ENCODE measurements at places on chromosomes 4 and X.

DNA sequence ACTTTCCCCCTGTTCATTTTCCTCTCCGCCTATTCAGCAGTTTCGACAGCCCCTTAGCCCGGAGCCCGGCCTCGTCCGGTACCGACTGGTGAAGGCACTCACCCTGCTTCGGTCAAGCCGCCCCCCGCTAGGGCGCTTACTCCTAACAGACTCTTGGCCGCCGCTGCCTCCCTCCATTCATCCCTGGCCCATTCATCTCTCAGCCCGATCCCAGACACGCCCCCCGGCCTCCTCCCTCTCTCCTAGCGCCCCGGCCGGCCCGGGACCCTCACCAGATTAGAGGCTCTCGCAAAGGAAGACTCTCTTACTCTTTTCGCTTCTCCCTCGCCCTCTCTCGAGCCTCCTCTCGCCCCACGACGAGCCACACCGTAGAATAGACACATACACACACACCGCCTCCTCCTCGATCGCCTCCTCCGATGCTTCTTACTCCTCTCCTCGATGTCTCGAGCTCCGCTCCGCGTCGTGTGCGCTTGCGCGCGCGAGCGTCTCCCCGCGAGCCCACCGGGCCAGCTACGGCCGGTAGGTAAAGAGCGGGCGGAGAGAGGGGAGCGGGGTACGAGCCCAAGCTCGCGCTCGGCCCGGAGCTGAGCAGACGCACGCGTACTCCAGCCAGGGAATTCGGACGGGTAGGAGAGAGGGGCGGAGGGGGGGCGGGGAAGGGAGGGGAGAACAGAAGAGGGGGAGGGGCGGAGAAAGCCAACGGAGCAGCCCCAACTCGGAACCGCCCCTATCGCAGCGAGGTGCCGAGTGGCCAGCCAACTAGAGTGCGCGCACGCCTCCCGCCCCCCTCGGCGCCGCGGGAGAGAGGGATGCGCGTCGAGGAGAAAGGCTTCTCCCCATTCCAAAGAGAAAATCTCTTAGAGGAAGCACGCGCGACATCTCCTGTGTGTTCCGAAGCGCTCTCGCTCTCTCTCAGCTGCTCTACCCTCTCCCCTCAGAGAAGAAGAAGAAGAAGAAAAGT, at the start of gene WNK3:
WNK3 (minus strand) TSS at position 633 of the 964 bp plus-strand sequence.
- DNase-seq = peak; percentile 72

- peak; percentile 56 for DNase-seq
Observed at GRCh38 chrX:13387666-13388494, 68.0 kb upstream of the ATXN3L start.

- no peak for DNase-seq
Observed at GRCh38 chrX:135481696-135482179, 38.7 kb upstream of the INTS6L start.

GRCh38 chrX:19879181-19879580, 8.2 kb downstream of the SH3KBP1 start:
- no peak for DNase-seq

GRCh38 chr4:25308761-25309160, 3.8 kb upstream of the ZCCHC4 start:
- peak; percentile 38 for DNase-seq

DNA sequence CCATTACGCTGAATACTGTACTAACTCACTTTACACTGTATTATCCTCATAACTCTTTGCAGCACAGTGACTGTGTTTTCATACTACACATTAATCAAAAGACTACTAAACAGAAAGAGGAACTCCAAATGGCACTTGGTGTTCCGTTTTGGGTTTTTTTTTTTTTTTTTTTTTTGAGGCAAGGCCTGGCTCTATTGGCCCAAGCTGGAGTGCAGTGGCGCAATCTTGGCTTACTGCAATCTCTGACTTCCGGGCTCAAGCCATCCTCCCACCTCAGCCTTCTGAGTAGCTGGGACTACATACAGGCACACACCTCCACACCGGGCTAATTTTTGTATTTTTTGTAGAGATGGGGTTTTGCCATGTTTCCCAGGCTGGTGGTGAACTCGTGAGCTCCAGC, 10.7 kb downstream of the KLHL8 start:
- DNase-seq = no peak

DNA sequence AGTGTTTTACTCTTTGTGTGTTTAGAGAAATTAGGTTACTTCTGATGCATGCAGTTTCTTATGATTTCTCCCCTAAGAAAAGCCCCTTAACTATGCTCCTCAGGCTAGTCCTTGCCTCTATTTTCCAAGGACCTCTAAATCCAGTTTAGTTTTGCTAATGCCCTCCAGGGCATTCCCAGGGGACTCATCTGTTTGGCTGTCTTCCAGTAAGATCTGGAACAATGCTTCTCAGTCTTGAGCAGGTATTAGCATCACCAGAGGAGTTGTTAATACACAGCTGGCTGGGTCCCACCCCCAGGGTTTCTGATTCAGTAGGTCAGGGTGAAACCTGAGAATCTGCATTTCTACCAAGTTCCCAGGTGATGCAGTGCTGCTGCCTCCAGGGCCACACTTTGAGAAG, 56.9 kb downstream of the OTC start:
- peak; percentile 2 for DNase-seq

- DNase-seq = no peak
Observed at GRCh38 chr4:152193059-152193458, 342.8 kb downstream of the FBXW7 start.

DNA sequence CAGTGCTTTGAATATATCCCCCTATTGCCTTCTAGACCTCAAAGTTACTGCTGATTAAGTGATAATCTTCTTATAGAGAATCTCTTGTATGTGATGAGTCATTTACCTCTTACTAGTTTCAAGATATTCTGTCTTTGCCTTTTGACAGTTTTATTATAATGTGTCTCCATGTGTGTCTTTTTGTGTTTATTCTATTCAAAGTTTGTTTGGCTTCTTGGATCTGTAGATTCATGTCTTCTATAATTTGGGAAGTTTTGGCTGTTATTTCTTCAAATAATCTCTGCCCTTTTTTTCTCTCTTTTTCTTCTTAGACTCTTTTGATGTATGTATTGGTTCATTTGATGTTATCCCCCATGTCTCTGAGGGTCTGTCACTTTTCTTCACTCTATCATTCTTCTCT, 915.7 kb upstream of the GRIA3 start:
- no peak for DNase-seq

DNA sequence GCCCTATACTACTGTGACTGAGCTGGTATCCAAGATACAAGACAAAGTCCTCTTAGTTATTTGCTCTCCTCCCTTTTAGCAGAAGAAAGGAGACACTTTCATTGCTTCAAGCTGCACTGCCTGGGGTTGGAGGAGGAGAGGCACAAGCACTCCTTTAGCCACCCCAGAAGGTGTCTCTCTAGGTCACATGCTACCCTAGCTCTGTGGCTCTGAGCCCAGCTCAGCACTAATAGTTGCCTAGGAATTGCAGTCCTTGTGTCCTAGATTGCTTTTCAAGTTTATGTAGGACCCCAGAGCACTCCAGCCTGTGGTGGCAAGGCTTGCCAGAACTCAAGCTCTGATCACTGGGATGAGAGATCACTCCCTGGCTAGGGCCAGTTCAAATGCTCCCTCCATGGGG, 24.4 kb upstream of the LHFPL1 start:
- DNase-seq = no peak

DNA sequence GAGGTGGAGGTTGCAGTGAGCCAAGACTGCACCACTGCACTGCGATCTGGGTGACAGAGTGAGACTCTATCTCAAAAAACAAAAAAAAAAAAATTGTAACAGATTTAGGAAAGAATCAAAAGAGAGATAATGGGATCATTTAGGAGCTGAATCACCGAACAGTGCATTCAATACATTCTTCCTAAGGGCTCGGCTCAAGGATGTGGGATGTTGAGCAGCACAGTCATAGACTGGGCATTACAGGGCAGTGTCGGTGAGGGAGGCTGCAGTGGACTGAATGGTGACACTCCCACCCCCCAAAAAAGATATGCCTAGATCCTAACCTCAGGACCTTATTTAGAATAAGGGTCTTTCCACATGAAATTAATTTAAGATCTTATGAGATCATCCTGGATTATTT, 70.0 kb downstream of the EVC2 start:
- peak; percentile 68 for DNase-seq

DNA sequence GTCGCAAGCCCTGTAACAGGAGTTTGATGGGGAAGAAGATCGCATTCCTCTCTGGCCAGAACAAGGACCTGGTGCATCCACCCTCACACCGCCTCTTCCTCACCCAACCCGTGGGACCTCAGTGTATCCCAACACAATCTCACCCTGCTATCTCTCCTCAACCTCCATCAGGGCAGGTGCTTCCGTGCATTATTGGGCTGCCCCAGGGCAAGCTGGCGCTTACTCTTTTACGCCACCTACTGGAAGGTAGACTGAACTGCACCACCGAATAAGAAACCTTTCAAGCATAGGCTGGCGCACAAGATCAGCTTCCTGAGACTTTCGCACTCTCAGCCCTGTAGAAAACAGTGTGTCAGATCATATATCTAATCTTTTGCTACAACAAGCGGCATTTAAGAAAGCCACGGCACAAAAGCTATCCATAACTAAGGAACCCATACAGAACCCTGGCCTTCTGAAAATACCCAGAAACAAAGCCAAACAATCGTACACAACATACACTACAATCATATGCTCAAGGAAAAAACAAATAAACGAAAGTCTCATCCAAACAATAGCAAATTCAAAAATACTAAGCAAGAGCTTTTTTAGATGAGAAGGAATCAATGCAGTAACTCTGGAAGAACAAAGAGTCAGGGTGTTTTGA, 209.3 kb downstream of the UGT8 start:
- peak; percentile 55 for DNase-seq

GRCh38 chrX:120739300-120739699, 109.4 kb upstream of the C1GALT1C1 start:
- no peak for DNase-seq

DNA sequence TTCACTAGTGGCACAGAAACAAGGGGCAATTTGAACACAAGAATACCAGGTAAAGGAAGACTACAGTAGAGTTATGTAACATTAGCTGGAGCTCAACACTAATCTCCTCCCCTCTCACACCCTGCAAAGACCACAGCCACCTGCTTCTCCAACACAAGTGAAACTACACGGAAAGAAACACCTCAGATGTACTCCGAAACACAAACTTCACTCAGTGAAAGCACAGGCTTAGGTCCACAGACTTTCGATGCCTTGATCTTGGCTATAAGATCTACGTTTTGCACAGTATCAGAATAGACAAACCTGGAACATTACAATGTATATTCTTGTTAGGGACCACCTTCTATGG, 7.6 kb downstream of the ACSL1 start:
- DNase-seq = no peak

- peak; percentile 25 for DNase-seq
Observed at GRCh38 chrX:72540318-72540717, 32.3 kb downstream of the HDAC8 start.

- no peak for DNase-seq
Observed at GRCh38 chrX:97057349-97057909, 173.7 kb downstream of the RPA4 start.

GRCh38 chr4:87278335-87278794, 44.3 kb downstream of the HSD17B13 start:
- no peak for DNase-seq

DNA sequence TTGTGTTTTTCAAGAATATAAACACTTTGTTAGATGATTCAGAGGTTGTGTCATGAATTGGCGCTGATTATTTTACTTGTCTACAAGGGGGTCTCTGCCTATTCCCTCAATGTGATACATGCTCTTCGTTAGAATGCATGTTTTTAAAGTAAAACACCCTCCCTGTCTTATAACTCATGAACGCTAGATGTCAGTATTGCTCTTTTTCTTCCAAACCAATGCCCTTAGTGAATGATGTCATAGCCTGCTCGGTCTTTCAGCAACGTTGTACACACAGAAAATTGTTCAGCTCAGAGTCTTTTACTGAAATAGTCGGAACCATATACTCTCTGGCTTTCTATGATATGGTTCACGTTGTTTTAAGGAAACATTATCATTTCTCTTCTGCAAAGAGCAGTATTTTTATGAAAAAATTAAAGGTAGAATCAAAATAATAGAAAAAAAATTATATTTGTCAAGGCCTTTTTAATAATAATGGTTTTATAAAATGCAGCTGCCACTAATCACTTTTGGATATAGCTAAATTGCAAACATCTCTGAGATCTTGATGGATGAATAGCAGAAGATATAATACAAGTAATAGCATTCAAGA, 292.9 kb downstream of the TLL1 start:
- DNase-seq = peak; percentile 70

DNA sequence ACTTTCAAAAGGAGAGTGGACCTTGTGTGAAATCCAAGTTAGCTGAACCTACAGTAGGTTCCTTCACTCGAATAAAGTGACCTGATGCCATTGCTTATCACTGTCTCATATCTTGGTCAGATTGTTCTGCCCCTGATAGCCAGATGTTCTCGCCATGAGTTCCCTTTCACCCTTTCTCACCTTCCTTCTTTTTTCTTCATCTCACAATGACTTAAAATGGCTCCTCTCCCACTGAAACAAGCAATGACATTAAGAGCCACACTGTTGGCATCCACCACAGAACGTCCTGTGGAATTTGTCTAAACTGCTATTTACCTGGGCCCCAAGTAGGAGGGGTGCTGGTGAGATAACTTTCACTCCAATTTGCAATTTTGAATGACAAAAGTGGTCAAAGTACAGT, 227.6 kb upstream of the PPP1R2C start:
- no peak for DNase-seq

- no peak for DNase-seq
Observed at GRCh38 chr4:5908876-5909427, 16.1 kb upstream of the CRMP1 start.

DNA sequence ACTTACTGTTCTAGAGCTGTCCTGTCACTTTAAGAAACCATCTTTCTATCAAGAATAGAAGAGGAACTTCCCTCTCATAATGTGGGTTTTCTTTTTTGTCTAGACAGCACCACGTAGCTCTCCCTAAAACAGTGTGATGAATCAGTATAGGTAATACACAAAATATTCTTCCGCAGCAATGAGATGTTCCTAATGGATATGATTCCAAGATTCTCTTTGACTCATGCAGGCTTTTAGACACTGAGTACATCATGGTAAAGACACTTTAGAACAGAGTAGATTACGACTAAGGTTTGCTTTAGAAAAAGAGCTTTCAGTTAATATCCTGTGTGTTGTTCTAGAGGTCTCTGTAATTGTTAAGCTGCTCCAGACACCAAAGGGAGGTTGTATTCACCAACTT, 69.8 kb downstream of the PTTG2 start:
- DNase-seq = peak; percentile 67

GRCh38 chrX:21479695-21480270, 105.6 kb downstream of the CNKSR2 start:
- DNase-seq = peak; percentile 66

- DNase-seq = no peak
Observed at GRCh38 chr4:184014301-184014700, 109.2 kb downstream of the STOX2 start.

DNA sequence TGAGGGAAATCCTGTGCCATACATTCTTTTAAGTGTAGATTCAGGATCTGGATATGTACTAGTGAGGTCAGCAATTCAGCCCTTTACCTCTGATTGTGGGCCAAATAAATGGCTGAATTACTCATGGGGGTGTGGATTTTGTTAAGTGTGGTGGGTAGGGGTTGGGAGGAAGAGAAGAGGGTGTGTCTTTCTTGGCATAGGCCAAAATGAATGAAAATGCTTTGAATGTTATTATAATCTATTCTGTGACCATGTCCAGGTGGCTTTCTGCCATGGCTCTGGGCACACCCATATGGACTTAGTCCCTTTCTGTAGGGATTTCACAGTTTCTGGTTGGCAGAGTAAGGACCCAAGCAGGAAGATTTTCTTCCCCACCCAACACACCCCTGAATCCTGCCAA, 244.3 kb downstream of the CBR4 start:
- DNase-seq = peak; percentile 32

All from kidney tubule cell (primary cell).